ENCODE measurements at places on chromosomes 16 and 17.

DNA sequence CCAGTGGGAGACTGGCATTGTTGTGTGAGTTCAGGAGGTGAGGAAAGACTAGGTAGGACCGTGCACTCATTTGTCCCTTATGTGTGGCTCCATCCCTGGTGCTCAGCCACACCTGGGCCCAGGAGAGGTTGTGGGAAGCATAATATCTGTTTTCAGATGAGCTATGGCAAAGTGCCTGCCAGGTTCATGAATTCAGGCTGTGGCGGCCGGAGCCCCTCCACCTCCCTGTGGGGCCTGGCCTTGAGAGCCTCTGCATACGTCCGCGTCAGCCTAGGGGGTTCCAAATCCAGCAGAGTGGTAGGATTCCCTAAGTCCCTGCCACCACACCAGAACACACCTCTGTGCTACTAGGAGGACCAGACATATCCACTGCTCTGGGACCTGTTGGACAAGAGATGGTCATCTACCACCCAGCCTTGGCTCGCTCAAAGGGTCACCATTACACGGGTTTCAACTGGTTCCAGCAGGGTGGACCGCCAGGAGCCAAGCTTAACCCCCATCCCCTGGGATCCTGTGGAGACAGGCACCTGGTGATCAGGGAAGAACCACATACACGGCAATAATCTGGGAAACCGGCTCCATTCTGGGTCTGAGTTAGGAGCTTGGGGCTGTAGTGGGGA lies 2.0 kb downstream of the B3GNT9 start:
- DNase-seq = no peak

- DNase-seq = no peak
Observed at GRCh38 chr16:3356118-3356517, 429 bp downstream of the OR2C1 start.

DNA sequence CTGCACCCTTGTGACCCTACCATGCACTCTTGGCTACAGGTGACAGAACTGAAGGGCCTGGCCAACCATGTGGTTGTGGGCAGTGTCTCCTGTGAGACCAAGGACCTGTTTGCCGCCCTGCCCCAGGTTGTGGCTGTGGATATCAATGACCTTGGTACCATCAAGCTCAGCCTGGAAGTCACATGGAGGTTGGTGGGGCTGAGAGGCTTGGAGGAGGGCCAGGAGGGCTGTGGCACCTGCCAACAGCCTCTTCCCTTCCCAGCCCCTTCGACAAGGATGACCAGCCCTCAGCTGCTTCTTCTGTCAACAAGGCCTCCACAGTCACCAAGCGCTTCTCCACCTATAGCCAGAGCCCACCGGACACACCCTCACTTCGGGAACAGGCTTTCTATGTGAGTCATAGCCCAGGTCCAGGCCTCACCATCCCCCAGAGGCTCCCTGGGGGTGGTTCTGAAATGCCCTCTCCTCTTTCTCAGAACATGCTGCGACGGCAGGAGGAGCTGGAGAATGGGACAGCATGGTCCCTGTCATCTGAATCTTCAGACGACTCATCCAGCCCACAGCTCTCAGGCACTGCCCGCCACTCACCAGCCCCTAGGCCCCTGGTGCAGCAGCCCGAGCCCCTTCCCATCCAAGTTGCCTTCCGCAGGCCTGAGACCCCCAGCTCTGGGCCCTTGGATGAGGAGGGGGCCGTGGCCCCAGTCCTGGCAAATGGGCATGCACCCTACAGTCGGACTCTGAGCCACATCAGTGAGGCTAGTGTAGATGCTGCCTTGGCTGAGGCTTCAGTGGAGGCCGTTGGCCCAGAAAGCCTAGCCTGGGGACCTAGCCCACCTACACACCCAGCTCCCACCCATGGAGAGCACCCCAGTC lies 13.0 kb downstream of the RIPOR1 start:
- DNase-seq = peak; percentile 24

DNA sequence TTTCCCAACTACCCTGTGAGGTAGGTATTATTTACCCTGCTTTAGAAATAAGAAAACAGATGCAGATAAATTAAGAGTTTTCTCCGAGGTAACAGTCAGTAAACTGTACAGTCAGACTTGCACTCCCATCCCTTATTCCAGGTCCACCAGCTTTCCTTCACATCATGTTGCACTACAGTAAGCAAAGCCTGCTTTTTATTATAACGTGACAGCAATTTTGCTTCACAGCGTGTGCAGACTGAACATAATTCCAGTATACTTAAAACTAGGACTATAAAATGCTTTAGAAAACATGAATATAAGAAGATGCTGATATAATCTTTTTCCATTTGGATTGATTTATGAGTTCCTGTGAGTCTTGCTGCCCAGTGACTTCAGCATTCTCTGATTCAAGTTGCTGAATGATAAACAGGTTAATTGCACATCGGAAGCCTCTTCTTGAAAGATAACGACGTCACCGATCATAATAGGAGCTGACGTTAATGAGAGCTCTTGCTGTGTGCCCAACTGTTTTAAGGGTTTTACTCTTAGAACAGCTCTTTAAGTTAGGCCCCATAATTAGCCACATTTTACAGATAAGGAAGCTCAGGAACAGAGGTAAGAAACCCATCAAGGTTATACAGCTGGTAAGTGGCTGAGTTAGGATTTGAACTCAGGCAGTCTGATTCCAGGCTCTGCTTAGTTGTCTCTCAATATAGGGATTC lies 1.4 kb downstream of the LIG3 start:
- DNase-seq = peak; percentile 58

- DNase-seq = no peak
Observed at GRCh38 chr16:57866529-57866918, 64.2 kb upstream of the KIFC3 start.

DNA sequence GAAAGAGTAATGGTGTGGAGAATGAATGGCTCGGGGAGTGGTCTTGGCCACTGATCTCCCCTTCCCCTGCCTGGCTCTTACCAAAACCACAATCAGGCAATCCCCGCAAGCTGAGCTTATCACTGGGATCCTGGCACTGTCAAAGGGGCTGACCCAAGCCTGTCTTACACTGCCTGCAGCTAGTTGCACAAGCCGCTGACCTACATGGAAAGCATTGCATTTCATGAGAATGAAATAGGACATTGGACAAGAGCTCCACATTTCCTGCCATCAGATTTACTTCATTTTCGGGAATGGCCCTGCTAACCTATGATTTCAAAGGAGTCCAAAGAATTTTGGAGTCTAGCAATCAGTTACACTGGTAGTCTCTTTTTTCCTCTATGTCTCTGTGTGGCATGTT lies 146.4 kb downstream of the PCTP start:
- no peak for DNase-seq

- peak; percentile 58 for DNase-seq
Observed at GRCh38 chr16:17777408-17777863, 306.7 kb upstream of the XYLT1 start.

- DNase-seq = no peak
Observed at GRCh38 chr17:59331929-59332748, 684 bp downstream of the YPEL2 start.

- DNase-seq = no peak
Observed at GRCh38 chr17:43698678-43699437, 37.1 kb upstream of the MEOX1 start.

- no peak for DNase-seq
Observed at GRCh38 chr17:72372185-72372584, 251.4 kb downstream of the SOX9 start.

GRCh38 chr16:18003033-18003432 lies 333.5 kb downstream of the NPIPA8 start:
- DNase-seq = no peak

GRCh38 chr17:5975661-5976060 lies 94.5 kb upstream of the WSCD1 start:
- no peak for DNase-seq

- no peak for DNase-seq
Observed at GRCh38 chr16:50309527-50310307, 43.4 kb downstream of the ADCY7 start.

- no peak for DNase-seq
Observed at GRCh38 chr17:37683454-37683984, 40.3 kb upstream of the DDX52 start.

- DNase-seq = no peak
Observed at GRCh38 chr16:84567286-84567962, 50.5 kb downstream of the COTL1 start.

DNA sequence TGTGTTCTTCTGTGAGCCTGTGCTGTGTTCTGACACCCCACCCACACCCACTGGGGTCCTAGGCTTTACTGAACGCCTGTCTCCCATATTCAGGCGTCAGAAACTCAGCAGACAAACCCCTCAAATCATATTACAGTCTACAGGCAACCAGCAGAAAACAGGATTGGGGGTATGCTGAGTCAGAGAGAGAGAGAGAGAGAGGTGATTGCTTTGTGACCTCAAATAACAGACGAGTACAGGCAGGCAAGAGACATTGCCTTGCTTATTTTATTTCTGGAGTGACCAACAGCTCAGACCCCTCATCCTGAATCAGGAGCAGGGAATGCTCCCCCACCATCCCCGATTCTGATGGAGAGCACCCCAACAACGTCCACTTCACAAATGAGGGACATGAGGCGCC lies 473.9 kb downstream of the PMP22 start:
- DNase-seq = peak; percentile 22

DNA sequence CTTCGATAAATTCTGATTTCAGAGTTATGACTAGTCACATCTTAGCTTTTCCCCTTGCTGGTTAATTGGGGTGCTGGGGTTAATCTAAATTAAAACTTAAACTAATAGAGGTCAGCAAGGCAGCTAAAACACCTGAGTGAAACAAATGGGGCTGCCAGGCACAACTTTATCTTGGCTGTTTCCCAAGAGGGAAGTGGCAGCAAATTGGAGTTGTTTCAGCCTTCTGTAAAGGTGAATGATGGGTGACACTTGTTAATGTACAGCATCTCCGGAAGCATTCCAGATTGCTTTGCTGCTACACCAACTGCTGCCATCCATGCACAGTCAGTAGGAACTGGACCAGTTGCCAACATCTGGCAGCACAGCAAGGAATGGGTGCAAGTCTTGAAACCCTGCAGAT lies 43.9 kb downstream of the AATF start:
- DNase-seq = no peak

DNA sequence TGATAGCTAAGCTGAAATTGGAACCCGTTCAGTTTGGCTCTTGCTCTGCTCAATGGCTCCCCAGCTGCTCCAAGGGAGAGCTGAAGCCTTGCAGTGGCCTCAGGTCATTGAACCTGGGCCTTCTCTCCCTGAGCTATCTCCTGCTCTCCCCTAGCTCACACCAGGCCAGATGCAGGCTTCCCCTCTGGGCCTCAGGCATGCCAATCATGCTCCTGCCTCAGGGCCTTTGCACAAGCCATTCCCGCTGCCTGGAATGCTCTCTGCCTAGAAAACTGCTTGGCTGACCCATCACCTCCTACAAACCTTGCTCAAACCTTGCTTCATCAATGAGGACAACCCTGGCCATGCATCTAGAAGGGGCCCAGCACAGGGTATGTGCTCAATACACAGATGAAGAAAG lies 16.7 kb upstream of the KRTAP17-1 start:
- DNase-seq = no peak

- DNase-seq = peak; percentile 92
Observed at GRCh38 chr17:60435244-60436167, 13.2 kb downstream of the CHCT1 start.

GRCh38 chr17:5665164-5665563 lies 80.9 kb upstream of the NLRP1 start:
- DNase-seq = no peak

- peak; percentile 59 for DNase-seq
Observed at GRCh38 chr17:56737421-56738161, 96.1 kb downstream of the C17orf67 start.

- no peak for DNase-seq
Observed at GRCh38 chr16:35736546-35736945, 2277.1 kb downstream of the TP53TG3F start.

GRCh38 chr16:57859331-57859730 lies 57.0 kb upstream of the KIFC3 start:
- DNase-seq = peak; percentile 21

DNA sequence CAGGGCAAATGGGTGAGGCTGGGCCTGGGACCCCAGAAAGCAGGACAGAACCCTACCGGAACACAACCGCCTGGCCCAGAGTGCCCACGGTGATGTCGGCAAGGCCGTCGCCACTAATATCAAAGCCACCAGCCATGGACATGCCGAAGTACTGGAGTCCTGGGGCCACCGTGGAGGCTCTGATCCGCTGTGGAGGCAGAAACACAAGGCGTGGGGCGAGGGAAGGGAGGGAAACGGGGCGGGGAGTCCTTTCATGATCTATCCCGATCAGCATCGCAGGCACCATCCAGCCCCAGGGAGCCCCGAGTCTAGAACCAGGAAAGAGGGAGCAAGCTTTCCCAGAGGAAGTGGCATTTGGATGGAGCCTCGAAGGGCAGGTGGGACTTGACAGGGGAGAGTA lies 26.6 kb downstream of the HASPIN start:
- DNase-seq = no peak

DNA sequence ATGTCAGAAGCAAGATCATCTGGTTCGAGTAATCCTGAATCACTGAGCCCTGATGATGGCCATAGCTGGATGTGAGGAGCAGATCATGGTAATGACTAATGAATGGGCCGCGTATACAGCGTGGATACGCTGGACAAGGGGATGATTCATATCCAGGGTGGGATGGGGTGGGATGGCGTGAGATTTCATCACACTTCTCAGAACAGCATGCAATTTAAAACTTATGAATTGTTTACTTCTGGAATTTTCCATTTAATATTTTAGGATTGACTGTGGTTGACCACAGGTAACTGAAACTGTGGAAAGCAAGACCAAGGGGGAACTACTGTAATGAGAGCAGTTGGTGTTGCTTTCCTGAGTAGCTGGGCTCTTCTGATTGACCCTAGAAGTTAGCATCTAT lies 225.5 kb downstream of the STX8 start:
- peak; percentile 93 for DNase-seq

- DNase-seq = no peak
Observed at GRCh38 chr17:58527306-58527705, 12.9 kb upstream of the MTMR4 start.

DNA sequence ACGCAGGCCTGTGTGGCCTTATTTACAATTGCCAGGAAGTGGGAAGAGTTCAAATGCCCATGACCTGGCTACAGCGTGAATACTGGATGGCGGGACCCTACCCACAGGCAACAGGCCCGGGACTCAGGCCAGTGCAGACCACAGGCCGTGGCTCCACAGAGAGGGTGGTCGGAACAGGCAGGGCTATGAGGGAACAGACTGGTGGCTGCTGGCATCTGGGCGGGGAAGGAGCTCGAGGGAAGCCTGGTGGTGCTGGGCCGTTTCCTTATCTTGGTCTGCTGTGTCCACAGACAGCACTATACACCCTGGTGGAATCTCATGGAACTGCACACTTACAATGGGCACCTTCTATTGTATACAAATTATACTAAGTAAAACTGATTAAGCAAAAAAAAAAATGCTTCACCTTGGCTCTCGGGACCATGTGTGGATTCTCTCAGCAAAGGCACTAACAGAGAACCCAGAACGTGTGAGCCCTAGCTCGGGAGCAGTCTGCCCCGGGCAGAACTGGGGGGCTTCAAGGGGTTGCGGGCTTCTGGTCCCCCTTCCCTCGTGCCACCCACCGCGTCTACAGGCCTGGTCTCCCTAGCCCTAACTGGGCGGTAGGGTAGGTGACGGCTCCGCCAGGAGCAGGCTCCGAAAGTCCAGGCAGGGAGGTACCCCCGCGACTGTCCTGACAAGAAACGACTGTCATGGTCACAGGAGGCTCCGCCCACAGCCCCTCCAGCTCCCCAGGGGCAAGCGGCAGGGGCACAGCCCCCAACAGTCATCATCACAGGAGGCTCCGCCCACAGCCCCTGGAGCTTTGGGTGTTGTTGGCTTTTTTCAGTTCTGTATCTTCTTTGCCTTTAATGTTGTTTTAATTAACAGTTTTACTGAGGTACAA lies 21.8 kb downstream of the CEP131 start:
- peak; percentile 45 for DNase-seq
